ENCODE measurements at places on chromosomes 13 and 19.

- no peaks in the 10 kb centered on the region for H3K4me1 ChIP-seq
- DNase-seq, result no peak
- H3K27me3 ChIP-seq, result no peaks in the 10 kb centered on the region
- no peaks in the 10 kb centered on the region for H3K36me3 ChIP-seq
- no peak overlapping the region for H3K27ac ChIP-seq
These were observed 442.7 kb downstream of the OXGR1 start for GRCh38 chr13:96551546-96551945.

DNA sequence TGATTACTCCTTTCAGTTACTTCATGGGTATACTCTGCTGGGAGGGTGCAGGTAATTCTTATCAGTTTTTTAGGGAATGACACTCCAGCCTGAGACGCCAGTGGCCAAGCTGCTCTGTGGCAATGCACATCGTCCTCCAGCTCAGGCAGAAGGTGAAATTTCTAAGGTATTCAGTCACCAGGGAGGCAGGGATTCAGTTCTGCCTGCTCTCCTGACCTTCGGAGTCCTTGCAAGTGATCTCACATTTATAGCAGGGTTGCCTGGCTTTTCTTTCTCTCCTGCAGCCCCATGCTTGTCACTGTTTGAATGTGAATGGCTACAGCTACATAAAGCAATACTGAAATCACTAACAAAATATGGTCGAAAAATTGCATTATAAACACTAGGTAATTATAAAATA is 1447.5 kb downstream of the EFNB2 start:
- no peaks in the 10 kb centered on the region for H3K36me3 ChIP-seq
- H3K27me3 ChIP-seq, result no peaks in the 10 kb centered on the region
- DNase-seq, result no peak

- H3K27me3 ChIP-seq, result no peaks in the 10 kb centered on the region
- no peak overlapping the region for H3K4me3 ChIP-seq
- no peaks in the 10 kb centered on the region for H3K36me3 ChIP-seq
These were observed 524.1 kb upstream of the SLITRK5 start for GRCh38 chr13:87147076-87147475.

GRCh38 chr19:49210108-49210900 is 52.7 kb downstream of the TRPM4 start:
- H3K27me3 ChIP-seq, result no peaks in the 10 kb centered on the region
- no peak for DNase-seq
- H3K4me1 ChIP-seq, result no peaks in the 10 kb centered on the region
- H3K36me3 ChIP-seq, result peaks cover 27% of the 10 kb centered on the region

DNA sequence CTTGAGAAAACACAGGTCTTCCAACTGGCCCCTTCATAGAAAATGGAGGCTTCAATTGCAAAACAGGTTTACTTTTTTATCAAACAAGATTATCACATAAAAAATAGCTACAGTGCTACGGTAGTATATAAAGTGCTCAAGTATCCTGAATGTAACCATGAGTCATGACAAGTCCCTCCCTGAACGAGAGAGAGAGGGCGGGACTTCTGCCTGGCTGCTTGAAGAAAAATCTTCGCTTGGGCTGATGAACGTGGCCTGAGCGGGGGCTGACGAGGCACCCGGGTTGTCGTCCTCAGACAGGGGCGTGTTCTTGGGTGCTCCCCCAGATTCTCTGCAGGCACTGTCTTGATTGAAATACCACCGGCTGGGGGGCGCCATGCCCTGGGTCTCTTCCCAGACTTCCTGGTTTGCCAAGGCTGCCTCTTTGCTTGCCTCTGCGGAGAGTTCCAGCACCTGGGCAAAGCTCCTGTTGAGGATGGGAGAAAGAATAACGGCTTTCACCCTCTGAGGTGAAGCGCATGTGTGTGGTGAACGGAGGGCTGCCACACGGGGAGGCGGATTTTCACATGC is 23.2 kb upstream of the CPAMD8 start:
- H3K4me3 ChIP-seq, result no peak overlapping the region
- peaks cover 7% of the 10 kb centered on the region for H3K4me1 ChIP-seq
- peaks cover 2% of the 10 kb centered on the region for H3K36me3 ChIP-seq
- peak; percentile 15 for DNase-seq

GRCh38 chr19:46426035-46426505 is 2.7 kb downstream of the PNMA8C start:
- H3K27ac ChIP-seq, result no peak overlapping the region
- no peak for DNase-seq
- H3K4me3 ChIP-seq, result peak overlapping the region; percentile 67

GRCh38 chr19:43562698-43563241 is 12.6 kb downstream of the XRCC1 start:
- no peak overlapping the region for H3K27ac ChIP-seq
- peaks cover 3% of the 10 kb centered on the region for H3K36me3 ChIP-seq
- H3K4me1 ChIP-seq, result no peaks in the 10 kb centered on the region
- no peaks in the 10 kb centered on the region for H3K27me3 ChIP-seq

DNA sequence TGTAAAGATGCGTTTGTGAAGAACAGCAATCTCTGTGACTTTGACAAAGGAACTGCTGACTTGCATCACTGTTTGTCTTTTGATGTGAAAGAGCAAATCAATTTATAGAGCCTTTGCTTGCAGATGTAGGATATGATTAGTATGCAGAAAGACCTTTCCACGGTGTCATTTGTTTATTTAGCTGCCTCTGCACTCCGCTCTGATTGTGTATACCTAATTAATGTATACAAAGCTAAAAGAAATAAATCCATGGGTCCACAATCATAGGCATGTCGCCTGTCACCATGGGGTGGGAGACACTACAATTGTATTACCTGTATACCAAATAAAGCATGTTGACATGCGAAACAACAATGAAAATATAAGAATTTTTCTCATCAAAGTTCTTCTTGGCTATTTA is 410.7 kb downstream of the MZT1 start:
- H3K27me3 ChIP-seq, result no peaks in the 10 kb centered on the region
- no peak for DNase-seq

GRCh38 chr19:2634228-2634951 is 68.1 kb downstream of the GNG7 start:
- no peak overlapping the region for H3K27ac ChIP-seq
- H3K36me3 ChIP-seq, result no peaks in the 10 kb centered on the region
- H3K27me3 ChIP-seq, result no peaks in the 10 kb centered on the region
- no peak overlapping the region for H3K4me3 ChIP-seq
- peaks cover 6% of the 10 kb centered on the region for H3K4me1 ChIP-seq

DNA sequence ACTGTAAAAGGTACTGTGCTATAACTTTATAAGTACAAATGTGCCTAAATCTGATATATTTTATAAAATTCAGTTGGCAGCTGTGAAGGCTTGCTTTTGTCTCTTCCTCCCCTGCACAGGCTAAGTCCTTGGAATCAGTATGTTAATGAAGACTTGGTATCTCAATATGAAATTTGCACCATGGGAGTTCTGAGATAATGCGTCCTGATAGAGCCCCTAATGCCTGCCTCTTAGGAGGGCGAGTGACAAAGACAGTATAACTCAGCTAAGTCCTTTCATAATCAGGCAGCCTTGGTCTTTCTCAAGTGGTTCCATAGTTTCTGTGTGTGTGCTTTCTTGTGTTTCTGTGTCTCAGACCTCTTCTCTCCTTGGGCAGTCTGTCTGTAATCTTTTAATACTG is 14.7 kb downstream of the LRCH1 start:
- H3K4me1 ChIP-seq, result peaks cover 7% of the 10 kb centered on the region
- H3K36me3 ChIP-seq, result peaks cover 4% of the 10 kb centered on the region
- H3K4me3 ChIP-seq, result no peak overlapping the region
- H3K27me3 ChIP-seq, result no peaks in the 10 kb centered on the region
- no peak overlapping the region for H3K27ac ChIP-seq

GRCh38 chr13:66556306-66556705 is 673.8 kb downstream of the PCDH9 start:
- no peak for DNase-seq
- H3K36me3 ChIP-seq, result no peaks in the 10 kb centered on the region
- H3K4me1 ChIP-seq, result no peaks in the 10 kb centered on the region

- no peak for DNase-seq
- no peak overlapping the region for H3K4me3 ChIP-seq
- H3K4me1 ChIP-seq, result no peaks in the 10 kb centered on the region
- H3K27me3 ChIP-seq, result no peaks in the 10 kb centered on the region
- no peaks in the 10 kb centered on the region for H3K36me3 ChIP-seq
- H3K27ac ChIP-seq, result no peak overlapping the region
These were observed 2097.0 kb downstream of the PCDH9 start for GRCh38 chr13:65133094-65133493.

DNA sequence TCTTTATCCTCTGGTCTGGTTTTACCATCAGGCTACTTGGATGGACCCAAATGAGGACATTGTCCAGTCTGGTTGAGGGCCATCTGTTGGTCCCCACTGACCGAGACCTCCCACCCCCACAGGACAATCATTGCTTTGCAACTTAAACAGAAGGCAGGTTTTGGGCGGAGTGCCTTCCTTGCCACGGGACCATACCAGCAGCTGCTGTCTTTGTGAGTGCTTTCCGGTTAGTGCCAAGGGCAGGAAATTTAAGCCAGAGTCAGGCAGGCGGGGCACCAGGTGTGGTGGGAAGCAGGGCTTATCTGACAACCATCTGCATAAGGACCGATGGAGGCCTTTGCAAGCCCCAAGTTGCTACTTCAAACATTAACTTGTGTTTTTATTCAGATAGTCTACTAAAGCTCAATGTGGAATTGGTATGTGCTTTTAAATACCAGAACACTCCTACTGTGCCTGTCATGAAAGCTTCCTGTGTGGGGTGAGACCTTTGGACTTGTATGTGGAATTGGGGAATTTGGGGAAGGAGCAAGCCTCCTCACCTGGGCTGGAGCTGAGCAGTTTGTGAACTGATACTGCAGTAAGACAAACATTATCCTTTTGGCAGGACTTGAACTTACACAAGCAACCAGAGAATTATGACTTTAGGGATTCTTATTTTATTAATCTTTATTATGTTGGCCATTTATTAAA is 39.3 kb upstream of the UBE2L5 start:
- H3K4me1 ChIP-seq, result no peaks in the 10 kb centered on the region
- no peaks in the 10 kb centered on the region for H3K27me3 ChIP-seq
- H3K4me3 ChIP-seq, result no peak overlapping the region

- peaks cover 21% of the 10 kb centered on the region for H3K36me3 ChIP-seq
- DNase-seq, result no peak
- H3K27me3 ChIP-seq, result no peaks in the 10 kb centered on the region
- no peak overlapping the region for H3K4me3 ChIP-seq
- no peaks in the 10 kb centered on the region for H3K4me1 ChIP-seq
These were observed 15.7 kb downstream of the PLIN3 start for GRCh38 chr19:4851551-4852290.

GRCh38 chr13:109773276-109773675 is 13.1 kb downstream of the IRS2 start:
- H3K27ac ChIP-seq, result no peak overlapping the region
- H3K36me3 ChIP-seq, result no peaks in the 10 kb centered on the region
- H3K27me3 ChIP-seq, result no peaks in the 10 kb centered on the region
- no peak overlapping the region for H3K4me3 ChIP-seq
- no peak for DNase-seq

- no peak overlapping the region for H3K27ac ChIP-seq
- no peak overlapping the region for H3K4me3 ChIP-seq
- DNase-seq, result no peak
- H3K4me1 ChIP-seq, result no peaks in the 10 kb centered on the region
These were observed 120.7 kb downstream of the ZNF429 start for GRCh38 chr19:21626091-21626490.

DNA sequence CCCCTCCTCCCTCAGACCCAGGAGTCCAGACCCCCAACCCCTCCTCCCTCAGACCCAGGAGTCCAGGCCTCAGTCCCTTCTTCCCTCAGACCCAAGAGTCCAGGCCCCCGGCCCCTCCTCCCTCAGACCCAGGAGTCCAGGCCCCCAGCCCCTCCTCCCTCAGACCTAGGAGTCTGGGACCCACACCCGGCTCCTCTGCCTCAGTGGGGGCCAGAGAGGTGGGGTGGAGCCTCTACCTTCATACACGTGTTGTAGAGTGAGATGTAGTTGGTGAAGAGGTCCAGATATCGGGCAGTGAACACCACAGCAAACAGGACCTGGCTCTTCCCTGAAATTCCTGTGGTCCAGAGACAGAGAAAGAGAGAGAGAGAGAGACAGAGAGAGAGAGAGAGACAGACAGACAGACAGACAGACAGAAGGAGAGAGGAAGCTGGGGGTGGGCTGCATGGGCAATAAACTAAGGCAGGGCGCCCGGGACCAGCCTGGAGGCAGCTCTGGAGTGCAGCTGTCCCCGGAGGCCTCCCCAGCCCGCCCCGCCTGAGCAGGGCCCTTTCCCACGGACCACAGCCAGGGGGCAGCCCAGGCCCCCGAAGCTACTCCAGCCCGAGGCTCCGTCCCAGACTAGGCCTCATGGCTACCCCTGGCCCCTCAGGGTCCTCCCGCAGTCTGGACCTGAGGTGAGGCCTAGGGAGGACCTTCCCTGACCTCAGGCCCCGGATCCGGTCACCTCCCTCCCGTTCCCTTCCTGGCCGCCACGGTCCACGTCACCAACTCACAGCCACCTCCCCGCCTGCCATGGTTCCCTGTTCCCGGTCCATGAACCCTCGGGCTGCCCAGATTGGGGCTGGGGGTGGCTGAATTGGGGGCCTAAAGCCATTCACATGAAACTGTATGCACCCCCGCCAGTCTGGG is 907 bp downstream of the KDELR1 start:
- H3K4me1 ChIP-seq, result peaks cover 7% of the 10 kb centered on the region
- peak overlapping the region; percentile 99 for H3K4me3 ChIP-seq

GRCh38 chr19:23571175-23571574 is 115.8 kb downstream of the ZNF675 start:
- no peaks in the 10 kb centered on the region for H3K36me3 ChIP-seq
- no peak overlapping the region for H3K4me3 ChIP-seq
- H3K4me1 ChIP-seq, result no peaks in the 10 kb centered on the region
- no peak for DNase-seq

DNA sequence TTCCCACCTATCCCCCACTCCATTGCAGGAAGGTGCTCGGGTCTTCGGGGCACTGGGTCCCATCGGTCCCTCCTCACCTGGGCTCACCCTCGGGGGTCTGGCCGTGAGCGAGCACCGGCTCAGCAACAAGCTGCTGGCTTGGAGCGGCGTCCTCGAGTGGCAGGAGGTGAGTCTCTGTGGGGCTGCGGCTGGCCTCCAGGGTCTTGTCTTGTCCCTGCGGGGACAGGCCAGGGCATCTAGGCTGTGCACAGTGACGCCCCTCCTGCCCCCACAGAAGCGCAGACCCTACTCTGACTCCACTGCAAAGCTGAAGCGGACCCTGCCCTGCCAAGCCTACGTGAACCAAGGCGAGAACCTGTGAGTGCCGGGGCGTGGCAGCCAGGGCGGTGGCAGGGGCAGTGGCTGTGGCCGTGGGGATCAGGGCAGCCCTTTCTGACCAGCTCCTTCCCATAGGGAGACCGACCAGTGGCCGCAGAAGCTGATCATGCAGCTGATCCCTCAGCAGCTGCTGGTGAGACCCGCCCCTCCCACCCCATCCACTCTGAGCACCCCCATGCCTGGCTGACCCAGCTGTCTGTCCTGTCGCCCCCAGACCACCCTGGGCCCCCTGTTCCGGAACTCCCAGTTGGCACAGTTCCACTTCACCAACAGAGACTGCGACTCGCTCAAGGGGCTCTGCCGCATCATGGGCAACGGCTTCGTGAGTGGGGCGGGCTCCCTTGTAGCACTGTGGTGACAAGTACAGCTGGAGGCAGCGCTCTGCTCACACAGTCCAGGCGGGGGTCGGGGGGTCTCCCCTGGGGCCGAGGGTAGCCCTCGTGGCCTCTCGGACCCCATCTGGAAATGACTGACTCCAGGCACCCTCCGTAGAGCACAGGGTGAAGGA is 3.7 kb downstream of the PTOV1 start:
- no peak overlapping the region for H3K4me3 ChIP-seq
- peaks cover 17% of the 10 kb centered on the region for H3K36me3 ChIP-seq
- peaks cover 17% of the 10 kb centered on the region for H3K4me1 ChIP-seq

All from keratinocyte (primary cell).